ENCODE measurements at places on chromosomes 13 and 19.

DNA sequence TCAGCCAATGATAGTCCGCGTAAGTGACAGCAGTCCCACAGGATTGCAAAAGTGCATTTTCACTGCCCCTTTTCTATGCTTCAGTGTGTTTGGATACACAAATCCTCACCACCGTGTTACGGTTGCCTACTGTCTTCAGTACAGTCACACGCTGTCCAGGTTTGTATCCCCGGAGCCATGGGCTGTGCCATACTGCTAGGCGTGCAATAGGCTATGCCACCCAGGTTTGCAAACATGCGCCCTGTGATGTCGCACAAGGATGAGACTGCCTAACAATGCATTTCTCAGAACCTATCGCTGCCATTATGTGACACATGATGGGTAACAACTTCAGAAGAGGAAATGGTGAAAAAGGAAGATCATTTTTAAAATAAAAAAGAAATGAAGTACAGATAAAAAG is 16.8 kb upstream of the ADPRHL1 start:
- DNase-seq = no peak

DNA sequence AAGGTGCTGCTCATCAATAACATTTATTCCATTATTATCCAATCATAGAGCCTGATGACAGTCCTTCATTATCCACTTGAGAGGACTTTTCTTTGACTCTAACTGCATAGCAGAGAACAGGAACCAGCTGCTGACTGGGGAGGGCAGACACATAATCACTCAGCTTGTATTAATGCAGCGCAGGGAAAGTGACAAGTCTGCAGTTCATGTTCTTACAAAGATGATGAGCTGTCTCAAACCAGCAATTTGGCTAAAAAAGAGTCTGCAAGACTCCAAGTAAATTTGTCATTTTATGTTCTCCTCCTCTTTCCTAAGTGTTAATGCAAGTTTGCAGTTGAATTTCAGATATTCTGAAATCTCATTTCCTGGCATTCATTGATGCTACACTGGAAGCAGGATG is 40.0 kb upstream of the CBY2 start:
- DNase-seq = no peak

DNA sequence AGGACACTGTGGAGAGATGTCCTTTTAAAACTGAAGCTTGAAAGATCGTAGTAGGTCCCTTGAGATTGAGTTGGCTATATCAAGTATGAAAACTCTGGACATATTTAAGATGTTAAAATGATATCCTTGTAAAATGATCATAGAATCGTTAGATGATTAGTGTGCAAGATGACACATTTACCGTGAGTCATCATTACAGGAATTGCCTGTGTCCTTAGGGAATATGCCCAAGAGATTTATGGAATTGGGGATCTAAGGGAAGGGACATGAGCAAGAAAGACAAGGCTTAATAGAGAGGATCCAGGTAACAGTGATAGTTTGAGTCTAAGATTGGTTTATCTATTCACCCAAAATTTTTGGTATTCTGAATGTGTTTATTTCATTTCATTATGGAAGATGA is 233.7 kb downstream of the GPC5 start:
- DNase-seq = no peak

DNA sequence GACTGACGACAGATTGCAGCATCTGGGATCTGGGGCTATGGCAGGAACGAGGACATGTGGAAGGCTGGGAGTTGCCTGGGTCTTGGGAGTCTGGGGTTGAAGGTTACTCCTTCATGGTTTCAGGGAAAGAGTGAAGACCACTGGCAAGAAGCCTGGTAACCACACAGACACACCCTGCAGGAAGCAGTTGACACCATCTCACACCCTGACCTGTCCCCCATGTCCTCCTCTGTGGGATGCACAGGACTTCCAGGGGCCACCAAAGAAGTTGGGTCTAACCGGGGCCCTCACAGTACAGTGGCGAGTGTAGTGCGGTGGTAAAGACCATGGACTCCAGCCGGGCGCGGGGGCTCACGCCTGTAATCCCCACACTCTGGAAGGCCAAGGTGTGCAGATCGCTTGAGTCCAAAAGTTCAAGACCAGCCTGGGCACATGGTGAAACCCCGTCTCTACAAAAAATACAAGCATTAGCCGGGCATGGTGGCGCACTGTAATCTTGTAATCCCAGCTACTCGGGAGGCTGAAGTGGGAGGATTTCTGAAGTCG is 10.6 kb upstream of the FFAR2 start:
- DNase-seq = no peak

DNA sequence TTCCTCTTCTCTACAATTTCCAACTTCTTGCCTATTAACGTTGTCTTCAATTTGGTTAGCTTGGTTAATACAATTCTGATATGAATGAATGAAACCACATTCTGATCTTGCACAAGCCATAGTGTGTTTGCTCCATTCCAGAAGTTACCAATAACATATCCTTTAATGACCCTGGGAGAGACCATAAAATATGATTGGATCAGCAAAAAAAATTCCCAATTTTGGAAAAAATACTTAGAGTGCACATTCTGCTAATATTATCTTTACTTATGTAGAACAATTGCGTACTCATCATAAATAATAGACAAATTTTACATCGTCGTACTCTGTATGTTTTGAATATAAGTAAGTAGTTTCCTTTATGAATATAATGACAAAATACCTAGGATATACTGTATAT is 117.2 kb downstream of the SLITRK5 start:
- DNase-seq = no peak

DNA sequence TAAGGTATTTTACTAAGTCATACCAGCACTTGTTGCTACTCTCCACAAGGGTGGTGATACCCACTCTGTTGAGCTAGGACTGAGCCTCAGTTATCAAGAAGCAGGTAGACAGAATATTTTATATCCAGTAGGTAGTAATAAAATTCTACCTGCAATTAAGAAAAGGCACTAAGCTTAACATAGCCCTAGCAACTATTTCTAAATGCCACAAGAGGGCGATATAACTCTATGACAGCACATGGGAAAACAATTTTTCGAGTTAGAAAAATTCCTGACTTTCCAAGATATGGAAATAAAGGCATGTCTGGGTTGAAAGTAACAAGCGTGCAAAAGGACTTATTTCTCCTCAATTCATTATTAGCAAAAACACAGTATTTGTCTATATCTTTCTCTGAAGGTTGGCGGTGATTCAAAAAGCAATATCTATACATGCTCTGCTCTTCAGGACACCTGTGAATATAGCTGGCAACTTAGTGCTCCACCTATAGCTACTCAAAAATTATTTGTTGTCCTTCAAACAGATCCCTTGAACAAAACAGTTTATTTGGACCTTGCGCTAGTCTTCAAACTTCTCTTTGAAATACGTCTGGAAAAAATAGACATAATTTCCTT is 14.7 kb downstream of the CCDC169 start:
- no peak for DNase-seq

DNA sequence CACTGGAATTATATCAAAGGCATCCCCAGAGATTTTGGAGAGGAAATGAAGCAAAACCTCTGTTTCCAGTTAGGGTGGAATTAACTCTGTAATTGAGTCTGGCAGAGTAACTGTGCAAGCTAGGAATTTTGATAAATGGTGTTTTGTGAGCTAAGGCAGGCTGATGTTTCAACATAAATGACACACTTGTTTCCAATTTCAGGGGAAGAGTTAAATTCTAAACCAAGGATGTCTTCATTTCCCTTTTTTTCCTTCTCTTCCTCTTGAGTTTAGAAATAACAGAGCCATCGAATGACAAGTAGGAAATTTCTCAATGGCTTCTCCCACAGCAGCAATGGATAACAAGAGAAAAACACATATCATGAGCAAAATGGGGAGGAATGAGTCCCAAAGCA is 131.2 kb downstream of the IRS2 start:
- no peak for DNase-seq

GRCh38 chr13:21745307-21745706 is 74.4 kb downstream of the FGF9 start:
- DNase-seq = no peak

DNA sequence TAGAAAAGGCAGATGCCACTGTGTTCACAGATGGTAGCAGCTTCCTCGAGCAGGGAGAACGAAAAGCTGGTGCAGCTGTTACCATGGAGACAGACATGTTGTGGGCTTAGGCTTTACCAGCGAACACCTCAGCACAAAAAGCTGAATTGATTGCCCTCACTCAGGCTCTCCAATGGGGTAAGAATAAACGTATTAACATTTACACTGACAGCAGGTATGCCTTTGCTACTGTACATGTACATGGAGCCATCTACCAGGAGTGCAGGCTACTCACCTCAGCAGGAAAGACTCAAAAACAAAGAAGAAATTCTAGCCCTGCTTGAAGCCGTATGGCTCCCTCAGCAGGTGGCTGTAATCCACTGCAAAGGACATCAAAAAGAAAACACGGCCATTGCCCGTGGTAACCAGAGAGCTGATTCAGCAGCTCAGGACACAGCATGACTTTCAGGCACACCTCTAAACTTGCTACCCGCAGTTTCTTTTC is 197.7 kb downstream of the ZNF737 start:
- no peak for DNase-seq

DNA sequence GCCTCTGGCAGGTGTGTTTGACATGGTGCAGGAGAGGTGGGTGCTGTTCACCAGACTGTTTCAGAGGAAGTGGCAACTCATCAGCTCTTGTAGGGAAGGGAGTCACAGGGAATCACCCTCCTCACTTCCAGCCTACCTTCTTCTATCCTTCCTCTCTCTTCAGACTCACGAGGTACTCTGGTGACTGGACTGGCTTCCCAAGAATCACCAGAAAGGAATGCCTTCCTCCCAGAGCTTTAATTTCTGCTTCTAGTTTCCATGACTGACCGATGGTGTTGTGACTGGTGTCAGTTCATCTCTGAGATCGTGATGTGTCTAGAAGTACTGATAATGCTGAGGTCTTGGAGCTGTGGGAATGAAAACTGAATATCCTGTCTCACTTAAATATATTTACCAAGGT is 247.3 kb downstream of the KCTD12 start:
- no peak for DNase-seq

DNA sequence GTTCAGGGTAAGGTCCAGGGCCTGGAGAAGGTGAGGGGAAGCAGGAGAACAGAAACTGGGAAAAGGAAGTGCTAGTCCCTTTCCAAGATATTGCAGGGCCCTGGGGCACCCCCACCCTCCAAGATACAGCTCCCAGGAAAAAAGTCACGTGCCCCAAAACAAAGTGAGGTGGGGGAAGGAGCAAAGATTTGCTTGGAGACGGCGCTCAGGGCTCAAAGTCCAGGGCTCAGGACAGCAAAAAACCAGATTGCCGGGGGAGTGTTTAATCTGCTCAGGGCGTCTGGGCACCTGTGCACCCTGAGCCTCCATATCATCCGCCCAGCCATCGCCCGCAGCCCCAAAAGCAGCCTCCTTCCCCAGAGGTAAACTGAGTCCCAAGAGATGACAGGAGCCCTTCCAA is 6.3 kb downstream of the SMIM24 start:
- DNase-seq = no peak

- DNase-seq = no peak
These were observed 764.3 kb upstream of the ARGLU1 start for GRCh38 chr13:107332188-107332587.

GRCh38 chr13:74134777-74135325 is 647 bp upstream of the KLF12 start:
- DNase-seq = no peak

- no peak for DNase-seq
These were observed 157.5 kb downstream of the RGCC start for GRCh38 chr13:41614671-41615527.

DNA sequence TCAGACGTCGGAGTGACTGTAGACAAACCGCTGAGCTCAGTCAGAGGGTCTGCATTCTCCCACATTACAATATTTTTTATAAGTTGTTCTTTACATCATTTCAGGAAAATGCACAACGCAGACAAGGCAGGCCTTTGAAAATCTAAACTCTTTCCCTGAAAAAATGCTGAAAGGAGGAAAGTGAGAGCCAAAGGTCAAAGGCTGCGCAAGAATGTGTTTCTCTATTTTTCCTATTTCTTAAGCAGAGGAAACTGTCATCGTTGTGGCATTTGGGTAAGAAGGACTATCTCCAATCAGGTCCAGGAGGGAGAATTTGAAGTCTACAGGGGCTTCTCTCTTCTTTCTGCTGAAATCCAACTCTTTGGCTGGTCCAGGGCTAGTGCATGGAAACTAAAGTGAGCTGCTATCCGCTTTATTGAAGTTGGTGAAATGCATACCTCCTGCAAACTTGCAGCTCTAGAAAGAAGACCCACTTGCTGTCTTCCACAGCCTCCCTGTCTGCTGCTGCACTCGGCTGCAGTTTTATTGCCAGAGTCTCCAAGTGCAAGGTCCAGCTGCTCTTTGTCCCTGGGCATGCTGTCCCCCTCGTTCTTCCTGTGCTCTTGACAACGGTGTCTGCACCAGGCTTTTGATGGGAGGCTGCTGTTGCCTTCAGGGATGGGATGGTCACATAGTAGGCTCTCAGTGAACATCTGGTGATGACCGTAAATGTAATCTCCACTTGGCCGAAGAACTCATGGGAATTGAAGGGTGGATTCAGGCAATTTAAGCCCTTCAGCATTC is 31.2 kb downstream of the ZNF536 start:
- DNase-seq = no peak

DNA sequence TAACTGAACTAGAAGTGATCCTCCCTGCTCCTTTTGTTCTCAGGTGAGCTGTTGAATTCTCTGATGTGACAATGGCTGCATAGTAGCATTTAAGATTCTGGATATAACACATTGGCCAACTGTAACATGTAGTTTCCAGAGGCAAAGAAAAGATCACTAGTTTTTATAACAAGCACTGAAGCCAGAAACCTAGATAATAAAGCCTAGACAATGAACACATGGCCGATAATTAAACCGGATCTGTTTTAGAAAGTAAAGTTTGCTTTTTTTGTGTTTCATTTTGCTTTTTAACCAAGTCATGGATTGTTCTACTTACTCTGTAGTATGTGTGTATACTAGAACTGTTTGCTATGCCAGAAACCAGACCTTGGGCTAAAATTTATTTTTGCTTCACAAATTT is 225.5 kb upstream of the KLHL1 start:
- DNase-seq = no peak

- DNase-seq = no peak
These were observed 21.0 kb upstream of the ZNF43 start for GRCh38 chr19:21856773-21857514.

DNA sequence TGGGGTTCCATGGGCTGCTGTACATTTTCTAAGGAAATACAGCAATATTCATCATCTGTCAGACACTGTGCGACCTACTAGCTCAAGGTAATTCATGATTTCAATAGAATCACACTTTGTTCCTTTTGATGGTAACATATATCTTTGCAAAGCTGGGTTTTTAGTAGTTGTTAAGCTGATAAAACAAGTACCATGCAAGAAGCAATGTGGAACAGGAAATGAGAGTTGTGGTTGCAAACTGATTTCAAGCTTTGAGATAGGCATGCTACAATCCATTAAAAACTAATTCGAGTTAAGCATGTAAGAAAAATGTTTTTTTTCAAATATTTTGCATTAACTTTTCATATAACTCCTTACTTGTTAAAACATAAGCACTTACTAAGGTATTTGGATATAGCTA is 6.8 kb upstream of the MBNL2 start:
- DNase-seq = no peak

GRCh38 chr19:35229601-35230000 is 1.1 kb upstream of the FAM187B start:
- DNase-seq = no peak

DNA sequence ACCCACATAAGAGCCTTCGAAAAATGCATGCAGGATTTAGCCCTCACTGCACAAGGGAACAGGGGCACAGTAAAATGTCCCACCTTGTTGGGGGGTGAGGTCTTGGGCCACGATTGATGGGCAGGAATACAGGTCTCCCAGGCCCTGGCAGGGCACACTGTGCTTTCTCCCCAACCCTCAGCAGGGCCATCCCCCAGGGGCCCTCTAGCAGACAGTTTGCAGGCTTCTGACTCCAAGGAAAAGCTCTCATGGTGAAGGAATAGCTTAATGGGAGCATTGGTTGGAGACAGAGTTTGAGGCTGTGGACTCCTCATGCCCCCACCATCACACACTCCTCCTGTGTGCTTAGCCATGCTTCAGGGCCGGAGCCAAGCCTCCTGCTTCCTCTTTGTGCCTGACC is 484.6 kb downstream of the ZNF536 start:
- DNase-seq = no peak
